ENCODE measurements at places on chromosomes 1 and 21. TPM values are rescaled to one million over a fixed set of nuclear protein-coding genes. Genes with fewer than 3 reads are reported as not detected.

DNA sequence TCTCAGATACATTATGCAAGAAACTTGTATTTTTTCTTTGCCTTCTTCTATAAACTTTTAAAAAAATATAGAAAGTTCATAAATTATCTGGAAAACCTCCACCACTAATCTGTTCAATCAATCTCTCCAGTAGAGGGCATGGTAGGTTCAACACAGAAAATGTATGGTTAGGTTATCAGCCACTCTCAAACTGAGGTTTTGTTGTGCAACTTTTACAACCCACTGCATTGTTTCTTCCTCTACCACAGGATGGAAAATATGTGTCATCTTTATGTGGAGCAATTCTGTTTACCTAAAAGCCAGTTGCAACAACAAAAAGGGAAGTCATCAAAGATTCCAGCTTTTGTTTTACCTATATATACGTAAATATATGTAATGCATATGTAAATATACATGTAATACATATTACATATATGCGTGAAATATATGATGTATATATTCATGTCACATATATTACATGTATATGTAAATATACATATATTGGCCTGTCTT is 3.0 kb upstream of the RGS2 start:
- DNase-seq = no peak

DNA sequence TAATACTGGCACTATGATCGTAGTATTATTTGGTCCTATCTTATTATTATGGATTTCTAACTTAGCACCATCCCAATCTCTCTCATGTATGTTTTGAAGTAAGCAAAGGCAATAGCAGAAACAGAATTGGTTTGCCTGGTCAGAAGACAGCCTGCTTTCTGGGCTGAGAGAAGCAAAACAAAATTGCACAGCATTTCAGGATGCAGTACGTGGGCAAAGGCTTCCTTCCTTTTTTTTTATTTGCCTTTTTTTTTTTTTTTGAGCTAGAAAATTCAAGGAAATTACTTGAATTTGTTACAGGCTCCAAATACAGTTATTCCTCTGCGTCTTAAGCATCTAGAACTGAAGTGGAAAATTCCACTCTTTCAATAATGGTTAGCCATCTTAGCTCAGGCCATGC is 8.8 kb downstream of the CDA start:
- DNase-seq = no peak

IL19 gene
- total RNA-seq = not detected

DNA sequence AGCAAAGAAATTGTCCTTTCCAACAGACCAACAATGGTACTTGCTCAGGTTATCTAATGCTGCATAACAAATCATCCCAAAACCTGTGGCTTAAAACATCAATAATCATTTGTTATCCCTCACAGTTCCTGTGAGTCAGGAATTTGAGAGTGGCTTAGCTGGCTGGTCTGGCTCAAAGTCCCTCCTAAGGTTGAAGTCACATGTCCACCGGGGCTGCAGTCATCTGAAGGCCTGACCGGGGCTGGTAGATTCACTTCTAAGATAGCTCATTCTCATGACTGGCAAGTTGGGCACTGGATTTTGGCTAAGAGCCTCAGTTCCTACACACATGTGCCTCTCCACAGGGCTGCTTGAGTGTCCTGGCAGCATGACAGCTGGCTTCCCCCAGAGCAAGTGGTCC is 16.9 kb downstream of the ERI3 start:
- peak; percentile 5 for DNase-seq

- no peak for DNase-seq
These were observed 597.2 kb upstream of the BRINP3 start for GRCh38 chr1:191074881-191075280.

PLA2G2F gene
- total RNA-seq = not detected

- no peak for DNase-seq
These were observed 165.6 kb downstream of the PLPP3 start for GRCh38 chr1:56413671-56414199.

GRCh38 chr1:65113298-65113697 is 34.7 kb upstream of the AK4 start:
- DNase-seq = no peak

DNA sequence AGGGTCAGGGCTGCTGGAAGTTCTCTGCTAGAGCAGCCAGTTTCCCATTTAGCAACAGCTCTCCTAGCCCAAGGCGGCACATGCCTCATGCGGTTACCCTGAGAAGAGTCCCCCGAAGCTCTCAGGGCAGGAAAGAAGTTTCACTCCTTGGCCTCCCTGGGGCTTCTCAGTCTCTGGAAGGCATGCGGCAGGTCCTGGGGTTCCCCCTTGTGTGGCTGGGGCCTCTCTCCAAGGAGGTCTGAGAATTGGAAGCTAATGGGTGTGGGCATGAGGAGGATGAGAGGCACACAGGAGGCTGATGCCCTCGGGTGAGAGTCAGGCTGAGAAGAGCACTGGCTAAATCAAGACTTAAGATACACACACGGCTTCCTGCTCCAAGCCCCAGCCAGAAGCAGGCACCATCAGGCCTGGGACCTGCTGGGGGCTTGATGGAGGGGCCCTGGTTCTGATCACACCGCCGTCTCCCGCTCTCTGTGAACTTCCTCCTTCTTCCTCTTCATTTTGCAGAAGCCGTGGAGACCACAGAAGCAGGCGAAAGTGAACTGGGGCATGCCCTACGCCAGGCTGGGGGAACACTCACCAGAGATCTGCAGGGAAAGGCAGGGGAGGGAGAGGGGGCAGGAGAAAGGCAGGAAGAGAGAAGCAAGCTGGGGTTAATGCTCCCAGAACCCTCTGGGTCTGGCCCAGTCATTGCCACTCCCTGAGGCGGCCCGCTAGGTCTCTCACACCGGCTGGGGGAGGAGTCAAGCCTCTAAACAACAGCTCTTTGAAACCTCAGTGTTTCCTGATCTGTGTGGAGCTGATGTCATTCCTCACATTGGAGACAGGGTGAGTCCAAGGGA is 15.1 kb downstream of the BLACAT1 start:
- DNase-seq = no peak

DNA sequence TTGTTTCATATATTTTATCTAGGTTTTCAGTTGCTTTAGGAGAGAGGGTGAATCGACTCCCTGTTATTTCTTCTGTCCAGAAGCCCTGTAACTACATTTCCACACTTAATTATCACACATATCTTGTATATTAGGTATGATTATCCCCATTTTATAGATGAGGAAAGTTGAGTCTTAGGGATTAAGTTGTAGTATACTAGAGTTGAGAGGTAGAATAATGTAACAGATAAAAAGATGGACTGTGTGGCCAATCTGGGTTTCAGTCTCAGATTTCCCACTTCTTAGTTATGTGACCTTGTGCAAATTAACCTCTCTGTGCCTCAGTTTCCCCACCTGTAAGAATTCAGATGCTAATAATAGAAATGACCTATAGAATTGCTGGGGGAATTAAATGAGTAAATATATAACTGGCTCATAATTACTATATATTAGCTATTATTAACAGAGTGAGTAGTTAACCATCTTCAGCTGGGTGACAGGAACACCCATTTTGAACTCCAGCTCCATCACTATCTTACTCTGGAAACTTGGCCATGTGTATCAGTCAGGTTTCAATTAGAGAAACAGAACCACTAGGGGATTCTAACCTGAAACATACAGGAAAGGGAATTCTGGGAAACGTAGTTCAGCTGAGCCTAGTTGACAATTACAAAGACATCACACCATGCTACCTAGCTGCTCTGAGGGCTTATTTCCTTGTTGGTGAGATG is 20.4 kb upstream of the FOXO6 start:
- DNase-seq = no peak

GRCh38 chr1:203539831-203540546 is 46.0 kb downstream of the OPTC start:
- DNase-seq = no peak

DNA sequence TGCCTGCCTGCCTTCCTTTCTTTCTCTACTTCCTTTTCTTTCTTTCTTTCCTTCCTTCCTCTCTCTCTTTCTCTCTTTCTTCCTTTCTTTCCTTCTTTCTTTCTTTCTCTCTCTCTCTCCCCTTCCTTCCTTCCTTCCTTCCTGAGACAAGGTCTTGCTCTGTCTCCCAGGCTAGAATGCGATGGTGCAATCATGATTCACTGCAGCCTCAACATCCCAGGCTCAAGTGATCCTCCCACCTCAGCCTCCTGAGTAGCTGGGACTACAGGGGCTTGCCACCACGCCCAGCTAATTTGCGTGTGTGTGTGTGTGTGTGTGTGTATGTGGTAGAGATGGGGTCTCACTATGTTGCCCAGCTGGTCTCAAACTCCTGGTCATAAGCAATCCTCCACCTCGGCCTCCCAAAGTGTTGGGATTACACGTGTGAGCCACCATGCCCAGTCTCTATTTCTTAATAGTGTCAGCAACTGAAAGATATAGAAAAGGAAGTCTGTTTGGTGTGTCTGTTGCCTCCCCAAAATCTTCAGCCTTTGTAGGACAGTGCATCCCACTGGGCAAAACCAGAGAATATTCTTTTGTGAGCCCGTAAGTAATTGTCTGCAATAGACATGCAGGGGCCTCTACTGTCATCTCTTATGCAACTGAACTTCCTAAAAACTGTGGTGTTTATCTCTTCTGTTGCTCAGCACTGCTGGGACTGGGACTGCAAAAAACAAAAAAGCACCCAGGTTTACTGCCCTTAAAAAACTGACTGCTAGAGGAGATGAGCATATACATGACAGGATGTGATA is 20.9 kb upstream of the RAB4A start:
- no peak for DNase-seq

DNA sequence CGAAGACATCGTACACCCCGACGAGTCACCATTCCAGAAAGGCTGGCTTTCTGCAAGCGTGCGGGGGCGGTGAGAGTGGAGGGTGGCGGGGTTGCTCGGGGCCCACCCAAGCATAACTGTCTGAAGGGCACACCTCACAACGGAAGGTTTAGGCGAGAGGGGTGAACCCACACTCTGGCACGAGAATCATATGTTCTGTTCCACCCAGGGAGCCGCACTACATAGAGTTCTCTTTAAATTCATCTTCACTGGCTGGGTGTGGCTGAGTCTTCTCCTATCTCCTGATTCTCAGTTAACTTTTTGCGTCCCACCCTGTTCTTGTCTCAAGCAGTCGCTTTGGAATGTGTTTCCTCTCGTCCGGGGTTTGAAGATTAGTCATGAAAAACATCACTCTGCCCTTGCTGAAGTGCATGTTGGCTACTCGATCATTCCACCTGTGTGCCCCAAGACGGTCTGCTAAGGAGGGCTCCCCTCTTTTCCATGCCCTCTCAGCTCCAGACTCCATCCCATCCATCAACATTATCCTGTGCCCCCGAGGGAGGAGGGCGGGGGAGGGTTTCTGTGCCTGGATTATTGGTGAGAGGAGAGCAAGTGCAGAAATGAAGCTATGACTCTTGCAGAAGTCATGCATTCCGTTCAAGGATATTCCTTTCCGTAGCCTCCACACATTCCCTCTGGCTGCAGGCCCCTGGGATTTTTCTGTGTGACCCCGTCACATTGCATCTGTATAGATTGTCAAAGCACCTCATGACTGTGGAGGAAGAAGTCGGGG is 53.5 kb upstream of the CD34 start:
- DNase-seq = no peak

FAM78B gene
- total RNA-seq = 0.30 TPM

- DNase-seq = no peak
These were observed 38.2 kb upstream of the ZNF124 start for GRCh38 chr1:247210062-247210375.

GRCh38 chr1:161824618-161825017 is 58.5 kb downstream of the ATF6 start:
- DNase-seq = no peak

DNA sequence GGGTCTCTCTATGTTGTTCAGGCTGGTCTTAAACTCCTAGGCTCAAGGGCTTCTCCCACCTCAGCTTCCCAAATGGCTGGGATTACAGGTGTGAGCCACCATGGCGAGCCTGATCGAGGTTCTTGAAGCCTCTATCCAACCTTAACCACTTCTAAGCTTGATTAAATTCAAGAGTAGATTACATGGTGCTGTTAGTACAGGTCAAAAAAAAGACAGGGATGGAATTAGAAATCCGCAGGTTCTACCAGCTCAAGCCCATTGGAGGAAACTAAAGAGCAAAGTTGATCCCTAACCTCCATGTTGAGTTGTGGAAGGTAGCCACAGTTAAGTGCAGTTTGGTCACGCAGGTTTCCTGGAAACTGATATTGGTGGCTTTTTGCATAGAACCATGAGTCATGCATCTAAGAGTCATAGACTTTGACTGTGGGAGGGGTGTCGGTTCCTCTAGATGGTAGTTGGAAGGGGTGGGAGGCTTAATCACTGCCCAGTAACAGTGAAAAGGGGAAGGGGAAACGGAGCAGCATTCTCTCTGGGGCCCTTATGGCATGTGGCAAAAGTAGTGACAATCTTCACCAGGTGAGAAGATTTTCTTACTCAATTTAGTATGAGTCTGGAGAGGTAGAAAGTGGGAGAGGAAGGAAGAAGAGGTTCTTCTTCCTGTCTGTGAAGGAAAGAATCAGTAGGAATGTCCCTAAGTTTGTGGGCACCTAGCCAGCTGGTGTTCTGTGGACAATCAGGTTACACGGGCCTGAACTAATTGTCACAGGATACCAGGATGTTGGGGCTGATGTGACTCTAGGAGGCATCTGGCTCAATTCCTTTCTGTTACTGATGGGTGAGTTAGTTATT is 7.0 kb downstream of the CD53 start:
- DNase-seq = no peak

- no peak for DNase-seq
These were observed 434.3 kb downstream of the PTPRC start for GRCh38 chr1:199073166-199073565.

GRCh38 chr1:21691739-21692138 is 22.6 kb upstream of the RAP1GAP start:
- no peak for DNase-seq

DNA sequence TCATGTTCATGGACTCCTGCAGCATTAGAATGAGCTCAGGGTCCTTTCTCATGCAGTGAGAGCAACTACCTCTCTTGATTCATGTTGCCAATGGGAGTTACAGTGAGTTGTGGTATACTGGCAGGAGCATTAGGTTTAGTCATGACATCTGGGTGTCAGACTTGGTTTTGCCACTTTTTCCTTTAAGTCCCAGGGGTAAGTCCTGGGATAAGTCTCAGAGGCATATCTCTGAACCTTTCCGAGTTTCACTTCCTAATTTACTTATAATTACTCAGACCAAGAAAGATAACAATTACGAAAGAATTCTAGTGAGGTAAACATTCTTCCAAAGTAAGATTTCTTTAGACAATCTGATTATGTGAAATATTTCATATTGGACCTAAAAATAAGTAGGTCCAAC is 606.0 kb downstream of the SMYD3 start:
- DNase-seq = no peak

DNA sequence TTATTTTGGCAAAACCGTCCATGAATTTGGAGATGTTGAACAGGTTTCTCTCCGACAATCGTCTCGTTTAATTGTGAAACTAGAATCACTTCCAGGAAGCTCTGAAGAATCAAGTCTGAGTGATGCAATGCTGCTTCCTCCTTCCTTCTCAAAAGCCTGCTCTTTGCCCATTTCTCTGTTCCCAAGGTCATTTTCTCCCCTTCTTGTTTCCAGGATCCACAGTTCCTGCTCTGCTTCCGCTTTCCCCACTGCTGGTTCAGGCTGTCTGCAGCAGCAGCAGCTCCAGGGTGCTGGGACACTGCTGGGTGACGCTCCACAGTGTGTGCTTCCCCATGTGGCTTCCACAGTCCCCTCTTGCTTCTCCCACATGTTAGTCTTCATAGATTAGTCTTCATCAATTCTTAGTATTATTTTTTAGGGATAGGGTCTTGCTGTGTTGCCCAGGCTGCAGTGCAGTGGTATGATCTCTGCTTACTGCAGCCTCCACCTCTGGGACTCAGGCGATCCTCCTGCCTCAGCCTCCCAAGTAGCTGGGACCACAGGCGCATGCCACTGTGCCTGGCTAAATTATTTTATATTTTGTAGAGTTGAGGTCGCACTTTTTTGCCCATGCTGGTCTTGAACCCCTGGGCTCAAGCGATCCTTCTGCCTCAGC is 156.2 kb downstream of the DYRK1A start:
- DNase-seq = no peak
